Adrenal gland (tissue), 19 donors: ENCODE measurements at places on chromosomes 6 and 20. TPM values are rescaled to one million over a fixed set of nuclear protein-coding genes. Genes with fewer than 3 reads are reported as not detected.

DNA sequence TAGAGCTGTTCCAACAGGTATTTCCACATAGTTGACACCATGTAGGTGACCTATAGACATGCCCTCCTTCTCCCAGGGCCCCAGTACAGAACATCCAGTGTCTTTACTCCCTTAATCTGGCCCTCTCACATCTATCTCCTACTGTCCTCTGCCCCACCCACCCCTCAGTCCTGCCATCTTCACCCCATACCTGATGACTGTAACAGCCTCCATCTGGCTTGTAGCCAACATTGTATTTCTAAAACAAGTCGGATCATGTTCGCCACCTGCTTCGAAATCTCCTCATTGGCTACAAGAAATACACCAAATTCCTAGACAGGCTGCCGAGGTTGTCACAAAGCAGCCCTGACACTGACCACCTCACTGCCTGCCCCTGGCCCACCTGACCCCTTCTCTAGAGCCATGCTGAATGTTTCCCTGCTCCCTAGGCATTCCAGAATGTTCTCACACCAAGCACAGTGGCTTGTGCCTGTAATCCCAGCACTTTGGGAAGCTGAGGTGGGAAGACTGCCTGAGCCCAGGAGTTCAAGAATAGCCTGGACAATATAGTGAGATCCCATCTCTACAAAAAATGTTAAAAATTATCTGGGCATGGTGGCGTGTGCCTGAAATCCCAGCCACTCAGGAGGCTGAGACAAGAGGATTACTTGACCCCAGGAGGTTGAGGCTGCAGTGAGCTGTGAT lies 6.0 kb downstream of the ZC3H12D start:
- H3K27me3 ChIP-seq: no peaks in the 10 kb centered on the region
- no peak overlapping the region for H3K27ac ChIP-seq
- no peaks in the 10 kb centered on the region for H3K4me1 ChIP-seq

The ECT2L gene
- polyA plus RNA-seq: 0.07 TPM

The ASIP gene
- polyA plus RNA-seq: 3.2 TPM

The EPB41L1 gene
- polyA plus RNA-seq: 46.8 TPM

- H3K36me3 ChIP-seq: no peaks in the 10 kb centered on the region
- H3K27ac ChIP-seq: no peak overlapping the region
- no peak for DNase-seq
- H3K4me1 ChIP-seq: peaks cover 17% of the 10 kb centered on the region
Observed at GRCh38 chr6:107977283-107977682, 19.3 kb upstream of the SEC63 start.

The GCNT2 gene
- polyA plus RNA-seq: 0.27 TPM

The CLPSL2 gene
- polyA plus RNA-seq: not detected

The CDH22 gene
- polyA plus RNA-seq: 0.77 TPM
